ENCODE measurements at places on chromosomes 4 and X. TPM values are rescaled to one million over a fixed set of nuclear protein-coding genes. Genes with fewer than 3 reads are reported as not detected.

DNA sequence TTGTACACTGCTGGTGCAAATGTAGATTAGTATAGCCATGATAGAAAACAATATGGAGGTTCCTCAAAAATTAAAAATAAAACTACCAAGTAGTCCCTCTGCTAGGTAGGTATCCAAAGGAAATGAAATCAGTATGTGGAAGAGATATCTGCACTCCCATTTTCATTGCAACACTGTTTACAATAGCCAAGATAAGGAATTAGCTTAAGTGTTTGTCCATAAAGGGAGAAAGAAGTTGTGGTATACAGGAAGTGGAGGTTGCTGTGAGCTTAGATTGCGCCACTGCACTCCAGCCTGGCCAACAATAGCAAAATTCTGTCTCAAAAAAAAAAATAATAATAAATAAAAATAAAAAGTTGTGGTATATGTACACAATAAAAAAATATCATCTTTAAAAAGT lies 325.0 kb upstream of the EMCN start:
- DNase-seq: no peak

Gene SOX3
- not detected for total RNA-seq

GRCh38 chrX:82534086-82534597 lies 973.9 kb upstream of the POU3F4 start:
- DNase-seq: no peak

- DNase-seq: no peak
These were observed 167.3 kb downstream of the MID1IP1 start for GRCh38 chrX:38968344-38969216.

Gene TTC29
- total RNA-seq: not detected

Gene TLR10
- total RNA-seq: not detected

DNA sequence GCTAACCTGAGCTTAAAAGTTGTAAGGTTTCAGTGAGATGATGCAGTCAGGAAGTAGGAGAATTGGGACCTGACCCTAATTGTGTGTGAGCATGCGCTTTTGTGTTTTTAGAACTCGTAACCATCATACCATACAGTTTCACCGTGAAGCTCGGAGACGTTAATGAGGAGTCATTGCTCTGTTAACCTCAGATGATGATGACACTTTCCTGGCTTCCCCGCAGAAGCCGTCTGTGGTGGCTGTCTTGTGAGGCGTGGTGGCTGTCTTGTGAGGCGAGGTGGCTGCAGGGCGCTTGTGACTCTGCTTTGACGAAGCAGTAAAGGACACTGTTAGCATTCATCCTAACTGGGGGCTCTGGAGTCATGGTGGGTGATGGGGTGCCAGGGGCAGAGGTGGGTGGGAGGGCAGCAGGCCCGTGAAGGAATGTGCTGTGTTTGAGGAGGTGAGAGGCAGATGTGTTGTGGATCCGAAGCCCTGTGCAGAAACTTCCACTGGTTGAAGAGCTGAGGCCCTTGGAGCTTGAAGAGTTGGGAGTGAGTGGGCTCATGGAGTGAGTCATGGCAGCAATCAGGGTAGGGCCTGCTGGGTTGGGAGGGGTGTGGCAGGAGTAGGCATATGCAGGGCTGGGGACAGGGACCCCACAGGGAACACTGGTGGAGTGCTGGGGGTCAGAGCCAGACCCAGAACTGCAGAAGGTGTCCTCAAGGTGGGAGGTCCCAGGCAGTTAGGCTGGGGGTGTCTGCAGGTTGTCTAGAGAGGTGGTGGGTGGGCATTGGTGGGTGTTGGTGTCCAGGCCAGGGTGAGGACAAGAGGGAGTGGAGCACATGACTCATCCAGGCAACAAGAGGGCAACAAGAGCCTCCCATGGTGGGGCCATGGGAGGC lies 57.4 kb downstream of the NSD2 start:
- no peak for DNase-seq

Gene PAGE2
- total RNA-seq: not detected

GRCh38 chr4:81350040-81350439 lies 121.7 kb downstream of the RASGEF1B start:
- DNase-seq: no peak

DNA sequence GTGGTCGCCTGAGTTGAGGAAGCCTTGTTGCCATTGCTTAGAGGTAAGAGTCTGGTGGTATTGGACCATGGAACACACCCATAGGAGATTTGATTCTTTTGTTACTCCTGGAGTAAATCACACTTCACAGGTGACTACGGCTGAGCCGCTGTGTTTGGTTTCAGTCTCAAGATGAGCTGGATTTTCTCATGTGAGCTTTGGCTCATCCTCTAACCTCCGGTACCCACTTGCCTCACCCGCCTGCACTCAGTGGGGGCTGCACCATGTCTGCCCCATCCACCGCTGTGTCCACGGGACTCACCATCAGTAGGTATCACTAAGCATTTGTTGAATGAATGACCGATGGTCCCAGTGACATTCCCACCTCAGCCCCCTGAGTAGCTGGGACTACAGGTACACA lies 52.7 kb downstream of the HTT-AS start:
- DNase-seq: no peak

DNA sequence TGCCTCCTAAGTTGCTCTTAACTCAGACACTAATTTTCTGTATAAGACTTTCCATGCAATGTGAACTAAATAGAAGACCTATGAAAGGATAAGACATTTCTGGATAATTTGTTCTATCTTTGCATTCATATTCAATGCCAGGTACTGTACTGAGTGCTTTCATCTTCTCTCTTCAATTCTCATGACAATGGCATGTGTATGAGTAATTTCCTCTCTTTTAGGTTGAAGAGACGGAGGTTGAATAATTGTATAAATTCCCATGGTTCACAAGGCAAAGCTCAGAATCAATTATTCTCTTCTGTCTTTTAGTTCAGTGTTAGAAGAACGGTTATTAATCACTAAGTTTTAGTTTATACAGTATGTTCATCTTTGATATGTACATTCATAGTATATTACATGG lies 29.3 kb upstream of the CFAP299 start:
- DNase-seq: no peak

Gene TRIM61
- total RNA-seq: 0.27 TPM

Gene RAB9B
- 7.2 TPM for total RNA-seq

Data from uterus (tissue), 4 donors.